Activated naive CD8-positive, alpha-beta T cell treated with anti-CD3 and anti-CD28 coated beads, Interleukin-2, amount 50 U/mL, for 24 hours (primary cell): ENCODE measurements at places on chromosomes 2 and 18.

GRCh38 chr2:67169417-67170140, 227.6 kb upstream of the ETAA1 start:
- no peak for DNase-seq

DNA sequence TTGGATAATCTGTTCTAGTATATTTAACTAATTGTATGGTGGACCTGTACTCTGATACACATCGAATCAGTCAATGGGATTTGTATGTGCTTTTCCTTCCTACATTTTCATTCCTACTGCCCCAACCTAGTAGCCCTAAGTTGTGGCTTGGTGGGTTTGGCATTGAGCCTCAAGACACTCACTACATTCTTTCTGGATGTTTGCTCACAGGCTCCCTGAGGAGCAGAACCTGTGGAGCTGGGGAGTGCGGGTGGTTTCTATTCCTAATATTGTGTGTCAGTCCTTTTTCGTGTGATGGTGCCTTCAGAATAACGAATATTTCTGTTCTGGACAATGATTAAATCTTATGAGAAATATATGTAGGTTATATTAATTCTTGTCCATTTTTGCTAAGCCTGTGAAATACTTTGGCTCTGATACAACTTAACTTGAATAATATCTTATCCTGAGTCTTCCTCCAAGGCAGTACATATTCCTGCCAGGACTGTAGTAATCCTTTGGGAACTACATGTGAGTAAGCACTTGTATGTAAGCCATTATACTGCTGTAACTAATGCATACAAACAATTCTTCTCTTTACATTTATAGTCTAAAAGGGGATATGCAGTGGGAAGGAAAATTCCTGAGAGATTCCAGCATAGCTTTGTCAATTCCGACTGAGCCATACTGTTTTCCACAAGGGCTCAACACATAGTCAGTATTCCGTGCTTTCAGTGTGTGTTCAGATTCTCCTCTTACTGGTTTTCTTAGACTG, 150.6 kb downstream of the AGPS start:
- DNase-seq: no peak

DNA sequence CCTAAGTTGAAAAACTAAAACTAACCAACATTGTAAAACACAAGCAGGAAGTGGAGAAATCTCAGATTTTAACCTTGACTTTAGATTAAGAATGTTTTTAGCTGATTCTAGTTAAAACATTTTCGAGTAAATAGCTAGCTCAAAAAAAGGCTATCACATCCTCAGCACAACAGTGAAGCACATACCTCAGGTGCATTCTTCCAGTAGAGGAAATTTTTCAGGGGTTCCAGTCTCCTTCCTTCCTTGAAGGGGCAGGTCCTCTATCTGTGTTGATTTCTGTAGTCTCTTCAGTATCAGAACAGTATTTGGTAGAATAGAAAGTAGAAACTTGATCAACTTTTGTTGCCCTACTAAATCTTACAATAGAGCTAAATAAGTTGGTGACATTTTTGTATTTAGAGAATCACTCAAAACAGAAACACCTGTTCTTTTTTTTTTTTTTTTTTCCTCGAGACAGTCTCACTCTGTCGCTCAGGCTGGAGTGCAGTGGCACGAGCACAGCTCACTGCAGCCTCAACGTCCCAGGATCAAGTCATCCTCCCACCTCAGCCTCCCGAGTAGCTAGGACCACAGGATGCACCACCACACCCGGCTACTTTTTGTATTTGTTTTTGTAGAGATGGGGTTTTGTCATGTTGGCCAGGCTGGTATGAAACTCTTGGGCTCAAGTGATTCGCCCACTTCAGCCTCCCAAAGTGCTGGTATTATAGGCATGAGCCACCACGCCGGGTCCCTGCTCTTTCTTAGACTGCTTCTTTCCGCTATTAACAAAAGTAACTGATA, 6.9 kb upstream of the GPR155 start:
- DNase-seq: no peak

- DNase-seq: no peak
These were observed 24.6 kb upstream of the SCG2 start for GRCh38 chr2:223626716-223627115.

DNA sequence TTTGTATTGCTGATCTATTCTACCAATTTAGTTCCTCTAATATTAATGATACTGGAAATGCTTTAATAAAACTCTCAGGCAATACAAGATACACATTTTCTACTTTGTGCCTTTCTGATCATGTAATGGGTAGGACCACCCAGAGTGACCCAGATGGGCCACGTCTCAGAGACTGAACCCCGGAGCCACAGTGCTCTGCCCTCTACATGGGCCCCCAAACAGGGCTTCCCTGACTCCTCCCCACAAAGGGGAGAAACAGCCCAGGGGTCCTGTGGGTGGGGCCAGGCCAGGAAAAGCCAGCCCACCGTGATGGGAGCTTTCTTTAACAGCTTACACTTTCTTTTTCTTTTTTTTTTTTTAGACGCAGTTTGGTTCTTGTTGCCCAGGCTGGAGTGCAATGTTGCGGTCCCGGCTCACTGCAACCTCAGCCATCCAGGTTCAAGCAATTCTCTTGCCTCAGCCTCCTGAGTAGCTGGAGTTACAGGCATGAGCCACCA, 18.4 kb downstream of the HDAC4 start:
- DNase-seq: no peak
